GM12892 (cell line): ENCODE measurements at places on chromosomes 11 and 22.

- DNase-seq = no peak
Measured at GRCh38 chr22:36356708-36357624, 30.8 kb downstream of the MYH9 start.

GRCh38 chr11:46615756-46616155 lies 1.3 kb downstream of the HARBI1 start:
- DNase-seq = no peak

DNA sequence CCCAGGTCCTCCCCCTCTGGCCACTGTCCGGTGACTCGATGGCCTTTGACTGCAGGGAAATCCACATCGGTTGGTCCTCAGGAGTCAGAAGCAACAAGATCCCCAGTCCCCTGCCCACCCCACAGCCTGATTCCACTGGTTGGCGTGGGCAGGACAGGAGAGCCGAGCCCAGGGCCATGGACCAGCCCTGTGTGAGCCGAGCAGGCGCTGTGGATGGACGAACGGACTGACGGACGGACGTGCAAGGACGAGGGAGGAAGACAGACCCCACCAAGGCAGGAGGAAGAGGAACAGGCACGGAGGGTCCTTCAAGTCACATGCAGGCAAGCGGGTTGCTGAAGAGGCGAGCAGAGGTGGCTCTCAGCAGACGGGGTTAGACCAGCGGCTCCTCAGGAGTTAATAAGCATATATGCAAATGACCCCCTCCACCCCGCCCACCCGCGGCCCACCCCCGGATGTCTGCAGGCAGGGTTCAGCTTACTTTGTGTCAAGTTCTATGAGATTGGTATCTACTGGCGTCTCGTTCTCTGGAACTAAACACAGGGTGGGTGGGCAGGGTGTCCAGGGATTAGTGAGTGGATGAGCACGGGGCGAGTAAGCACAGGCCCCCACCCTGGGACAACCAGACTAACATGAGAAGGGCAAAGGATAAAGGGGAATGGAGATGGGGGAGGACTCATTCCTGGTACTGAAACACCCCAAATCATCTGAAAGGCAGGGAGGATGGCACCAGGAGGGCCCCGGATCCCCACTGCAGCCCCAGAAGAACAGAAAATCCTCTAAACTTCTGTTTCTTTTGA lies 26.8 kb downstream of the TPBGL start:
- DNase-seq = no peak

DNA sequence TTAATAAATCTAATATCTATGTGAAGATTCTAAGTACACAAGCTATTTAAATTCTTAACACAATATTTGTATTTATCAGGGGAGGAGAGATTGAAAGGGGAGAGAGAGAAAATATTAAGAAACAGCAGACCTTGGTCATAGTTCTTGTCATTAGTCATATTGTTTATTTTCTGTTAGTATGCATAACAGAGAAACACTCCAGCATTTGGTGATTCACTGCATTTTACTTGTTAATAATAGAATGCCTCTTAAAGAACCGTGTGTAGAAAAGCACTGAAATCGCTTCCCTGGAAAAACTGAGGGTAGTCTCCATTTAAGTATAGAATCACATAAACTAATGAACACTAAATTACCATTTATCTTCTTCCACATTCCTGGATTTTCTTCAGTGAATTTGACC lies 122.7 kb upstream of the TRPC6 start:
- no peak for DNase-seq

DNA sequence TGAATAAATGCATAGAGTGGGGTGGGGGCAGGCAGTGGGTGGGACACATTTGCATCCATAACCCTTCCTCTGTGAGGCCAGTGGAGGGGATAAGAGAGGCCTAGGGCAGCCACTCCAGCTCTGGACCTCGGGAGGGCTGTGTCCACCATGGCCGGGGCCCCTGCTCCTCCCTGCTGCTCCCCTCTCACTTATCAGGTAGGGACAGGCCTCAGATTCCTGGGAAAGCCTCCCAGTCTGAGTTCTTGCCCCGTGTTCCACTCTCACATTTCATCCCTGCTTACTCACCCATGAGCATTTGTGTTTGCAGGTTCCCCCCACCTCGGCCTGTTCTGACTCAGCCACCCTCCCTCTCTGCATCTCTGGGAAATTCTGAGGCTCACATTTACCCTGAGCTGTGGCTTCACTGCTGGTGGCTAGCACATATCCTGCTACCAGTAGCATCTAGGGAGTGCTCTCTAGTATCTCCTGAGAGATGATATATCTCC lies 128.7 kb upstream of the TOP3B start:
- DNase-seq = peak; percentile 46

DNA sequence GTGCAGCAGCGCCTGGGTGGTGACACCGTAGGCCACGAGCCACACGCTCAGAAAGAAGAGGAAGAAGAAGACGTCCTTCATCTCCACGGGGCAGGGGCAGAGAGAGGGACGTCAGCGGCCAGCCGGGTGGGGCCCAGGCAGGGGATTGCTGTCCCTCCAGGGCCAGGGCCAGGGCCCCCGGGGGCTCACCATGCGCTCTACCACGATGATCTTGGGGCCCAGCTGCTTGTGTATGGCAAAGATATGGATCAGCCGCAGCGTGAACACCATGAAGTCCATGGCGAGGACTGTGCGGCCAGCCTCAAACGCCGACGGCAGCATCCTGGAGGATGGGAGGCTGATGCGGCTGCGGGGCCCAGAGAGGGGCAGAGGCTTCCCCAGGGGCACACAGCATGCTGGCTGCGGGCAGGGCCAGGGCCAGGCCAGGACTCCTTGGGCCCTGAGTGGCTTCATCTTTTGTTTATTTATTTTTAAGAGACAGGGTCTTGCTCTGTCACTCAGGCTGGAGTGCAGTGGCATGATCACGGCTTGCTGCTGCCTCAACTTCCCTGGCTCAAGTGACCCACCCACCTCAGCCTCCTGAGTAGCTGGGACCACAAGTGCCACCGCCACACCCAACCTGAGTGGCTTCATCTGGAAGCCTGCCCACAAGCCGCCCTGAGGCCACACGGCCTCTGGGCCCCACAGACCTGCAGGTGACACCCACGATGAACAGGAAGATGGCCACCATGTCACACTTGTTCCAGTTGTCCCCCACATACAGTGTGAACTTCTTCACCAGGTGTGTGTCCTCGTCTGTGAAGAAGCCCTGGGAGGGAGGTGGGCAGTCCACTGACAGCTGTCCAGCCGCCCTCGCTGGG lies 11.1 kb downstream of the TSSC4 start:
- no peak for DNase-seq

DNA sequence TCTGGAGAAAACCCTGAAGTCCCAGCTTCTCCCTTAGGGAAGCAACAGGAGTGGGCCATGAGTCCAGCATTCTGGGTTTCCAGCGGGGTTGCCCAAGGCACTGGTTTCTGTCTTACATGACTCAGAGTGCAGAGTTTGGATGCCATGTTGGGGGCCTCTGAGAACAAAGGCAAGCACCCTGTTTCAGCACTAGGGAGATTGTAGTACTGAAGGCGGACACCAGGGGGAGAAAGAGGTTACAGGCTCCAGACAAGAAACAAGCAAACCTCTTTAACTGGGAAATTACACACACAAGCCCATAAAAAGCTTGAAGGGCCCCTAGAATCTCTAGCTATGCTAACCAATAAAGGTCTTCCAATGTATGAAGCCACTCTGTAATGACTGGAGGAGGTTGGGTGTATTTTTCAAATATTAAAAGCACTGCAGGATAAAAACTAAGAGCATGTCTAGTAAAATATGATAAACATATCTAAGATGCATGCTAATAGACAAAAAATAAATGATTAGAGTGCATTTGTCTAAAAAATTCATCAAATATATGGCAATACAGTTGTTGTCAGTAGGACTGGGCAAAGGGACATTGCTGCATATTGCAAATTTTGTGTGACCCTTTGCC lies 7.1 kb downstream of the MS4A6E start:
- DNase-seq = peak; percentile 27

DNA sequence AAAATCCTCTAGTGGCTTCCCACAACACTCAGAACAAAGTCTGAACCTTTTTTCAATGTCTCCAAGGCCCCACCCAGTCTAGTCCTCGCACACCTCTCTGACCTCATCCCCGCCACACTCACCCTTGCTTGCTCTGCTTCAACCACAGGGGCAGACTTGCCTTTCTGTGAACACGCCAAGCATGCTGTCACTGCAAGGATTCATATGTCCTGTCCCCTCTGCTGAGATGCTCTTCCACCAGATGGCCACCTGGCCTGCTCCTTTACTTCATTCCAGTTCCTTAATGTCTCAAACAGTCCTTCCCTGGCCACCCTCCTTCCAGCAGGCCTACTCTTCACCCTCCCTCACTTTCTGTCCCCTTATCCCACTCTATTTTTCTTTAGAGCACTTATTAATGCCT lies 60.6 kb upstream of the ARHGAP20 start:
- DNase-seq = no peak

- DNase-seq = no peak
Measured at GRCh38 chr11:117457835-117458234, 130.2 kb downstream of the CEP164 start.
